ENCODE measurements at places on chromosomes 11 and 22.

DNA sequence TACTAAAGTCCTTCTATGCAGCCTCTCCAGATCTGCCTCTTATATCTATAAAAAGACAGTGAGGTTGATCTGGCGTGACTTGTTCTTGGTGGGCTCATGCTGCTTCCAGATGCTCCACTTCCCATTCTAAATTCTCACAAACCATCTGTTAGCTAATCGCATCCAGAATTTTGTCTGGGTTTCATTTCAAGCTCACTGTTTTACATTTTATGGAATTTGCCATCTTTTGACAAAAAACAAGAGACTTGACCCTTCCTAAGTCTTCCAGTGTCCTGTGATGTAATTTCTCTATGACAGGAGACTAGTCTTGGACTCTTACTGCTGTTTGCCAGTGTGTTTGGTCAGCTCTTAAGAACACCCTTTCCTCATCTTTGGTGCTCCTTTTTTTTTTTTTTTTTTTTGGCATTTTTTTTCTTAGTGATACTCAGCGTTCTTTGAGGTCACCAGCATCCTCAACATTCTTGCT, 23.0 kb downstream of the CRKL start:
- no peak for DNase-seq

DNA sequence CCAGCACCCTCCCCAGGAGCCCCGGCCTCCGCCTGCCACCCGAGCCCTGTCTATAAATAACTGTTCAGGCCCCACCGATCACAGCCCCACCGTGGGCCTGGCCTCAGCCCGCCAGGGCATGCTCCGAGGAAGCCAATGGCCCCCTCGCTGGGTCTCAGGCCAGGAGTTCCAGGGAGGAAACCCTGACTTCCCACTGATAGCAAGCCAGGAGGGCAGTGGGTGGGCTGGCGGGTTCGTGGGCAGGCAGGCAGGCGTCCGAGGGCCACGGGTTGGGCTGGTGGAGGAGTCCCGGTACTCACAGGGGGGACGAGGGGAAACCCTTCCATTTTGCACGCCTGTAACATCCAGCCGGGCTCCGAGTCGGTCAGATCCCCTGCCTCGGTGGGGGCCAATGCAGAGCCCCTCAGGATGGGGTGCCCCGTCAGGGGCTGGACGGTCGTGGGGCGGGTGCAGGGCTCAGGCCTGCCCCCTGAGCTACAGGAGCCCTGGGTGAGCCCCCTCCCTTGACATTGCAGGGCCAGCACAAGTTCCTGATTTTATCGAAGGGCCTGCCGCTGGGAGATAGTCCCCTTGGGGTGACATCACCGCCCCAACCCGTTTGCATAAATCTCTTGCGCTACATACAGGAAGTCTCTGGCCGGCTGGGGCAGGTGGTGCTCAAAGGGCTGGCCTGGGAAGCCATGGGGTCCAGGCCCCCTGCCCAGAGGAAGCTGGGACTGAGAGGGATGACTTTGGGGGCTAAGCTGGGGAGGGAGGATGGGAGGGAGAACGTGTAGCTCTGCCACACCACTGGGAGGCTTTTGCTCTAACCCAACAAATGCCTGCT, at the start of gene SPI1:
TSS of gene SPI1 (minus strand) at position 538 of the 826 bp plus-strand sequence. CDS start at position 344, 194 bp downstream.
- DNase-seq, result peak; percentile 98

DNA sequence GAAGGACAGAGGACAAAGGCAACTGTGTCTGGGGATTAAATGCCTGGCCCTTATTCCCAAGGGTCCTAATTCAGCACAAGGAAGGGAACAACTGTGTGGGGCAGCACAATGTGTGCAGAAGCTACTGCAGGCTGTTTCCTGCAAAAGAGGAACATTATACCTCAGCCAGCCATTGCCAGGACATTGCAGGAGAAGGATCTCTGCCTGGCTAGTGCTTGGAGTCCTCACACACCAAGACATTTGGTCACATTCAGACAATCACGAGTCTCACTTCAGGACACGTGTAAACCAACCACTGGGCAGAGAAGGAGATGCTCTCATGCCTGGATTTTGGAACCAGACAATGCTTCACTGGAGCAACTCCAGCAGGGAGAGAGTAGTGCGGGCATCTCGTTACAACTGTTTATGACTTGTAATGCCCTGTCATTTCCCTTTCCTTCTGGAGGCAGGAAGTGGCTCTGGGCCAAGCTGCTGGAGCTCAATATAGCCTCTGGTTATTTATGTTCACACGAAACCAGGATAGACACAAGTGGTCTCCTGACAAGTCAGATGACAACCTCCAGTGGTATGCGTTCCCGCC, 23.9 kb upstream of the ZC3H12C start:
- DNase-seq, result peak; percentile 90

DNA sequence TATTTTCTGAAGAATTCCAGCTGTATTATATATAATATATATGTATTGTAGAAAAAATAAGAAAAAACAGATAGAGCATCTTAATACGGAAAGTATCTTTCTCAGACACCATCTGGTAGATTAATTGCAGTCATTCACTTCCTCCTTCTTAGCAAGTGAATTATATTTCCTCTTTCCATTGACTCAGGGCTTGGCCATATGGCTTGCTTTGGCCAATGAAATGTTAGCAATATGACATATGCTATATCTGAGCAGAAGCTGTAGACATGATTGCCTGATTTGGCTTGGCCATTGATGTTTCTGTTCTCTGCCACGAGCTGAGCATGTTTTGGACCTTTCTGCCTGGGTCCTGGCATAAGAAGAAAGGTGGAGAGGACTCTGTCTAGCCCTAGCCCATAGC, 34.4 kb upstream of the ZBED5 start:
- peak; percentile 74 for DNase-seq

DNA sequence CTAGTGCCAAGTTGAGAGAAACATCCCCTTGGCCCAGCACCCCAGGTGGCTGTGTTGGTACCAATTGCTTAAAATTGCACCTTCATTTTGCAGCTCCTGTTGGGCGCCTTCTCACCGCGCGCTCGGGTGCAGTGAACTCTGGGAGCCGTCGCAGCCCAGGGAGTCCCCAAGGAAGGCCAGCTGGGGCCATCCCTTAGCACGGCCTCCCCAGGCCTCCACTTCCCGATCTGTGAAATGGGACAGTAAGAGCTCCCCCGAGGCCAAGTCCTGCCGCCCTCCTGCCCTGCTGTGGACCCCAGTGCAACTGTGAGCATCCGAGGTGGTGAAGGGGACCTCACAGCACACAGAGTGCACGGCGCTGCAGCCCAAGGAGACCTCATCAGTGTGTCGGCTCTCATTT, 1234.1 kb downstream of the BRD1 start:
- DNase-seq, result no peak

DNA sequence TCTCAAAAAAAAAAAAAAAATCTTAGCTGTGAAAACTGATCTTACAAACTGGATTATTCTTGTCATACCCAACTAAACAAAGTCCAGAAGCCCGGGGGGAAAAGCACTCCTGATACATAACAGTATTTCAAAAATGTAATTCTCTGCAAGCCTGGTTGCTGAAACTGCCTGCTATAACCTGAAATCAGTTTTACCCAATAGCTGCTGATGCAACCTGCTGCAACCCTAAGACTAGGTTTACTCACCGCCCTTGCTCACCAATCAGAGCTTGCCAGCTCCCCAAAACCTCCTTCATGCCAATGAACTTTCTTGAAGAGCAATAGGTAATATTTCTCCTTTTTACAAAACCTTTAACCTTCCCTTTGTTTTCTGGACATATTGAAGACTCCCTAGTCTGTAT, 12.4 kb downstream of the FGF19 start:
- no peak for DNase-seq

GRCh38 chr11:68545347-68545746, 84.8 kb downstream of the PPP6R3 start:
- no peak for DNase-seq

DNA sequence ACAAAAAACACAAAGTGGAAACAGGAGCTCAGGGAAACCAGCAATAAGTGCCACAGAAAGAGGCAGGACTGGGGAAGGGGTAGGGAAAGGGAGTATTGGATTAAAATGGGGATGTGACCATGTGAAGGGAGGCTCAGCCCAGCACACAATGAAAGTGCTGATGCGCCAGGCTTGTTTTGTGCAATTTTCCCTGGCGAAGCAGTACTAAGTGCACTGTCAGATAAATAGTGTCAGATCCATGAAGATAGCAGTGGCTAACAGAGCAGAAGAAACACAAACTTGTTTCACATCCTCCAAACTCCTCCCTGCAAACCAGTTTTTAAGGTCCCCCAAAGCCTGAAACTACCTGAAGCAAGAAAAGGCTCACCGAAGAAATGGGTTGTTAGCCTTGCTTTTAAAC, 50.7 kb upstream of the RAPSN start:
- no peak for DNase-seq

Data from hematopoietic multipotent progenitor cell treated with erythropoietin and hydrocortisone succinate and interleukin-3 and kit ligand, for 4 days (in vitro differentiated cells).